Activated CD8-positive, alpha-beta T cell treated with anti-CD3 and anti-CD28 coated beads for 36 hours (primary cell): ENCODE measurements at places on chromosomes 2 and 18. TPM values are rescaled to one million over a fixed set of nuclear protein-coding genes. Genes with fewer than 3 reads are reported as not detected.

DNA sequence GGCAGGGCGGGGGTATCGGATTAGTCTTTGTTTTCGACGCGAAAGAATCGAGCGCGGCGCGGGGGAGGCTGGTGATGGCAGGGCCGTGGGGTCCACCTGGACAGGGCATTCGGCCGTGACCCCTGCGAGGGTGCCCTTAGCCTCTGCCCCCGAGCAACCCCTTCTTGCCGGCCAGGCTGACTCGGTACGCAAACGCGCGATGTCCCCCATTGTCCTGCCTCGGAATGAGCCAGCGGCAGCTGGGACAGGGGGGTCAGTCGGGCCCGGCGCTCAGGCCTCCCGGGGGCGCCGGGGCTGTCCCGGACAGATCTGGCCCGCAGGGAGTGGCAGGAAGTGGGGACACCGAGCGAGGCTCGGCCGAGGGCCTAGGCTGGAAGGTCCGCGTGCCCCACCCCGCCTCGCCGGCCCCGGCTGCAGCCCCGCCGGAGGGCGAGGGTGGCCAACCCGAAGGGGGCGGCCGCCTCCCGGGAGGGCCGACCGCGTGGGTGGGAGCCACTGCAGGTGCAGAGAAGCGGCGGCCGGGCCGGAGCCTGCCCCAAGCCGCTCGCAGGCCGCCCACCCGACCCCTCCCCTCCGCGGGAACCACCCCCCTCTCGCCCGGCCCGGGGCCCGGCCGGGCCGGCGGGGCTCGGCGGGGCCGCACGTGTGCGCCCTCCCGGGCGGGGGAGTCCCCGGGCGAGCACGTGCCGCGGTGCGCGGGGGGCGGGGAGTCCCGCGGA is at the start of gene TET3:
Gene TET3, plus strand, starts transcription at position 708 of the 719 bp plus-strand sequence. CDS start 1,494 bp downstream, outside the sequence.
- DNase-seq, result peak; percentile 49

- DNase-seq, result no peak
Observed at GRCh38 chr18:80132180-80132812, 23.2 kb downstream of the ADNP2 start.

GRCh38 chr2:127486247-127487058 is 39.8 kb downstream of the IWS1 start:
- DNase-seq, result no peak

- no peak for DNase-seq
Observed at GRCh38 chr18:476251-476664, 24.2 kb downstream of the COLEC12 start.

- DNase-seq, result no peak
Observed at GRCh38 chr18:12564378-12564777, 93.5 kb downstream of the SPIRE1 start.

DNA sequence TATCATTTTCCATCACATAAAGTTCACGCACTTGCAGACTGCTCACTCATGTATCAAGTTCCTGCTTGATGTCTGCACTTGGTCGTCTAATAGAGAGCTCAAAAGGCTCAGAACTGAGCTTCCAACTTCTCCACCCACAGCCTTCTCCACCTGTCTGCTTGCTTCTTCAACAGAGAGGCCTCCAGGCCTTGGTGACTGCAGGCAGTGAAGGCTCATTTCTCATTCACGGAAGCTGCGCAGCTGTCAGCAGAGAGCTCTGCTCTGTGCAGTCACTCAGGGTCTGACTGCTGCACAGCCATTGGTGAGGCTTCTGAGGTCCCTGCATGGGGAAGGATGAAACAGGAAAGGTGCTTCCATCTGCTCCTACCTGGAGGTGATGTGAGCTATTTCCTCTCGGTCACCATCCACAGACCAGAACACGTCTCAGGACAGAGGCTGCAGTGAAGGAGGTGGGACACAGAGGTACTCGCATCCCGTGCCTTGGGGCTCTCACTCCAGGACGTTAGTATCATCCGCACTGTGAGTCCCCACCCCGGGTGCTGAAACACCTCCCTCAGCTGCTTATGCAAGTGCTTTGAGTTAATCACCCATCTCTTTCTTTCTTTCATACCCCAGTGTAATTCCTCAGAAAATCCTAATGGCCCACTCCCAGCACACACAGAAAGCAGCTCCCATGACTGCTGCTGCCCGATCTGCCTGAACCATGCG is 126.2 kb downstream of the TMEM18 start:
- no peak for DNase-seq

DNA sequence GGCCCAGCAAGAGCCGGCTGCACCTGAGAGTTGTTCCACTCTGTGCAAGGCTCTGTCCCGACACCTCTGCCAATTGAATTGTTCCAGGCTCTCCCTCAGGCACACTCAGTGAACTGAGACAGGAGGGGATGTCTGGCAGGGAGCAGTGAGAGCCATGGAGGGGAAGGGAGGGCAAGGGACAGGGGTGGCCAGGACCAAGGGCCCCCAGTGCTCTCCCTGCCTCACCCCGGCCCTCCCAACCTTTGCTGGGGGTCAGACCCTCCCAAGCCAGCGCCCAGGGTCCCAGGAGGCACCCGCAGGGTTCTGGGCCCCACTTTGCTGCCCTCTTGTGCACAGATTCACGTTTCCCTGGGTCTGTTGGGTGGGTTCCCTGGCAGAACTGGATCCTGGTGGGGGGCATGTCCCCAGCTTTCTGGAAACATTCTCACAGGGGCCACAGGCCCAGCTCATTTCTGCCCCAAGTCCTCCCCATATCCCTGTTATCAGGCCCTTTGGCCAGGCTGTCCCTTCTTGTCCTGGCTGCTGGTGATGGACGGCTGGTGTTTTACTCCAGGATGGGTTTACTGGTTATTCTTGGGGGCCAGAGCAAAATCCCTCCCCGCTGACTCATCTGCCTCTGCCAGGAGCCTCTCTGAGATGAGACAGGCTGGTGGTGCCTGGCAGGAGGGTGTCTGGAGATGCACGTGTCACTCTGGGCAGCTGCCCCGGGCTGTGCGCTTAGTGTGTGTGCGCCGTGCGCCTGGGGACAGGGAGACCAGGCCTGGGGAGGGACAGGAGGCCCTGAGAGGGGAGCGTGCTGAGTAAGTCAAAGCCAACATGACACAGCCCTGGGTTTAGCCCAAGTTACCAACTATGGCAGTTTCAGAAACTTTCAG is 136.5 kb upstream of the CTDP1 start:
- no peak for DNase-seq

- DNase-seq, result no peak
Observed at GRCh38 chr2:600542-601386, 76.4 kb downstream of the TMEM18 start.

DNA sequence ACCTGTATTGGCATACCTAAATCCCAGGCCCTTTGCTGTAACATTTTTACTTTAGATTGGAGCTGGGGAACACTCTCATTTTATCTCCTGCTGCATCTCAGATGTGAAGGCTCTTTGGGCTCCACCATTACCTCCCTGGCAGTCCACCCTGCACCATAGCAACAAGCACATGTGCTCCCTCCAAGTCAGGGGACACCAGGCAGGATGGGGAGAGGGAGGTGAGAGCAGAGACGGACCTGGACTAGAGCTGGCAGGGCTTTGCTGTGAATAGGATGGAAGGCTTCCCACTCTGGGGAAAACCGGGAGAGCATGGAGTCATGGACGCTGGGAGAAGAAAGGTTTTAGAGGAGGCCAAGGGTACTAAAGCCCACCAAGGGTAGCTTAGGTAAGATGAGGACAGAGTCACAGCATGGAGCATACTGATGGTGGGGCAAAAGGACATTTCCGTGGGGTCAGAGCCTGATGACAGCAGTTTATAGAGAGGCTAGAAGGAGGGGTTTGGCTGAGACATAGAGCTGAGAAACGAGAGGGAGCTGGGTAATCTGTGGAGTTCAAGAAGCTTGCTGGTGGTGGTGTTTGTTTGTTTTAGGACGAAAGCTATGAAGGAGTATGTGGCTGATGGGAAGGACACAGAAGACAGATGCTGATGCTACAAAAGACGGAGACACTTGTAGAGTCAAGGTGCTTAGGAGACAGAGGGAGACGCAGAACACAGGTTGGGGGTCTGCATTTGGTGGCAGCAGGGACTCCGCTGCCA is 134.8 kb downstream of the COL6A3 start:
- DNase-seq, result no peak

DNA sequence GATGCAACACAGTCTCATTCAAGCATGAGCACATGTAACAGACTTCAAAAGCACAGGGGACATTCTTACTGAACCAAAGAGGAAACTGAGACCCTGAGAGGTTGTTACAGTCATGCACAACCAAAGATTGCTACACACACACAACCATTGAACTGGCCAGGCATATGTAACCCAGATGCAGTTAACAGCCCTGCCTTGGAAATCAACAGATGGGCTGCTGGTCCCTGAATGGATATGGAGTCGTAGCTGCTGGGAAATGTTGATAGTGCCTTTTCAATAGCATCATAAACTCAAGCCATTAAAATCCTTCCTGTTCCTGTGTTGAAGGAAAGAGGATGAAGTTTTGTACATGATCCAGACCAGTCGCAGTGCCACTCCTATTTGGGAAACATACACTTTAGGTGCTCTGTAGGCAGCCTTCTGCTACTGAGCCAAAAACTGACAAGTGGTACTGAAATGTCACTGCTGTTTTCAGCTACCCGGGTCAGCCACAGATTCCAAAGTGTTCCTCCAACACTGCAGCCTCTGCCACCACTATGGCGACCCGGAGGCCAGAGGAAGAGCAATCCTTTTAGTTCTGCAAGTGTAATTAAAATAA is 143.9 kb downstream of the CCBE1 start:
- DNase-seq, result no peak

- DNase-seq, result no peak
Observed at GRCh38 chr2:101627285-101628029, 70.0 kb upstream of the MAP4K4 start.

- no peak for DNase-seq
Observed at GRCh38 chr2:96167407-96168013, 22.3 kb upstream of the DUSP2 start.

- DNase-seq, result peak; percentile 30
Observed at GRCh38 chr2:98548920-98549818, 59.1 kb downstream of the COA5 start.

DNA sequence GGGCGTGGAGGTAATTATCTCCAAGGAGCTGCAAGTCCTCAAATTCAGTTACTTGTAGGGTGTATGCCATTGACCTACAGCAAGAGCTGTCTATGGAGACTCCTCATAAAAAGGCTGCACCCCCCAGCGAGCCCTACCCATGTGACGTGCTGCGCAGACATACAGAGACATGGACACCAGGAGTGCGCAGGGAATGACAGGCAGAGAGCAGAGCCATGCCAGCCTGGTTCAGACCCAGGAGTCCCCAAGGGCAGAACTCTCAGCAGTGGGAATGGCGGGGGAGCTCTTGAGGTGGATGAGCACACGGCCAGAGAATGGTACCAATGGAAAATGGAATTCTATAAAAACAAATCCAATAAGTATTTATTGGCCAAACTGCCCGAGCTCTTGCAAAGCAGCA is 310.1 kb downstream of the MYCN start:
- DNase-seq, result no peak

DNA sequence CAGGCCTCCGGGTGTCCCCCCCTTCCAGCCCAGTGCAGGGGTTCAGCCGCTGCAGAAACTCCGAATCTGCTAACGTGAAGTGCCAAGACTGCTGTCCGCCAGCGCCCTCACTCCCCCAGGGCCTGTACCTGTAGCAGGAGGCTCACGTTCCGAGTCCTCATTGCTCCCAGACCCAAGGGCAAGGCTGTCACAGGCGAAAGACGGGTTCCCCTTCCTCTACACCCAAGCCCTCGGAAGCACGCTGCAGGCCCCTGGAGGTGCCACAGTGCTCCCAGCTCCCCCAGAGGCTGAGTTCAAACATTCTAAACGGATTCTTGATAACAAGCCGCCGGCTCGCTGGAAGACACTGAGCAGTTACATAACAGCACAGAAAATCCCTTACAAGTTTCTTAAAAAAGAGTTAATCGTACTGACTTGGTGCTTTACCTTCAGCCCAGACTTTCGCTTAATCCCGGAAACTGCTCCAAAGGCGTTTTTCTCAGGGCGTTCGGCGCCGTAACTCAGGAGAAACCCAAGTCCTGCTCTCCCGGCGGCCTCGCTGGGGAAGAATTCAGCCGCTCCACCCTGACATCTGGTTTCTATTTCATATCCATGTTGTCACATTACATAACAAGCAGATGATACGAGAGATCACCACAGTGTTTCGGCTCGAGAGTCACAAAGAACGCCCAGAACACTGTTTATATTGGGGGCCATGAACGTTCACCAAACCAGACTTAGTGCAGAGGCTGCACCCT is 92.0 kb downstream of the HDAC4 start:
- DNase-seq, result no peak

GRCh38 chr2:10215393-10215935 is 87.2 kb upstream of the HPCAL1 start:
- DNase-seq, result no peak

GRCh38 chr18:9898792-9899549 is 13.2 kb downstream of the TXNDC2 start:
- DNase-seq, result peak; percentile 26

- DNase-seq, result no peak
Observed at GRCh38 chr2:86566158-86566820, 3.0 kb upstream of the CHMP3 start.

GRCh38 chr2:217048730-217049129 is 188.9 kb upstream of the TNP1 start:
- DNase-seq, result no peak

- DNase-seq, result no peak
Observed at GRCh38 chr2:238498691-238499295, 72.1 kb downstream of the ASB1 start.

GRCh38 chr2:152624805-152625204 is 92.5 kb downstream of the PRPF40A start:
- no peak for DNase-seq

DNA sequence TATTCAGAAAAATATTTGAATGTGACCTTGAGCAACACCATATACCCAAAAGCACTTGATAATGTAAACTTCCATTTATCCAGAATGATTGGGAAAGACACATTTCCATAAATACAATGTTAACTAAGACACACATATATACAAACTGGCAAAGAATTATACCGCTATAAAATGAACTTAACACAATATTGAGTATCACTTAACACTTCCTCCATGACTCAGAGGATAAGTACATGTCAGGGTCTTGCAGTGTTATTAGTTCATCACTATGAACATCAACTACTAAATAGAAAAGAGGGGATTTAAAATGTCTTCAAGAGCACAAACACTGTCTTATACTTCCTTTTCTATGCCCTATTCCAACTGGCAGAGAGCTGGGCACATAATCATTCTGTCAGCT is 18.6 kb downstream of the WDSUB1 start:
- no peak for DNase-seq

- peak; percentile 100 for DNase-seq
Observed at GRCh38 chr2:241315093-241315878, at the start of gene HDLBP. TSS of gene HDLBP (minus strand) at chr2:241315672. CDS start at chr2:241266869, 48,803 bp downstream.

POTEJ gene
- not detected for total RNA-seq

NPPC gene
- total RNA-seq, result 4.7 TPM

NETO1 gene
- not detected for total RNA-seq

ATG9A gene
- 54.8 TPM for total RNA-seq

VWC2L gene
- total RNA-seq, result not detected

DPP4 gene
- 25.9 TPM for total RNA-seq

GPR39 gene
- total RNA-seq, result not detected

NFATC1 gene
- 97.2 TPM for total RNA-seq

ATP6V1B1 gene
- not detected for total RNA-seq

MEP1B gene
- total RNA-seq, result not detected

MCFD2 gene
- total RNA-seq, result 27.7 TPM

CHRNG gene
- not detected for total RNA-seq

MRPL19 gene
- total RNA-seq, result 75.4 TPM
